Breast epithelium (tissue), 4 donors: ENCODE measurements at places on chromosomes 1 and 21.
A peak's percentile ranks its signal among the peaks of the same experiment; 100 is the strongest.

GRCh38 chr1:41856151-41856943 lies 62.4 kb downstream of the HIVEP3 start:
- H3K27ac ChIP-seq = peak overlapping the region; percentile 20
- H3K27me3 ChIP-seq = no peaks in the 10 kb centered on the region
- H3K4me3 ChIP-seq = no peak overlapping the region
- peaks cover 18% of the 10 kb centered on the region for H3K4me1 ChIP-seq
- no peaks in the 10 kb centered on the region for H3K36me3 ChIP-seq

GRCh38 chr1:205939690-205940330 lies 3.4 kb downstream of the SLC26A9 start:
- H3K27me3 ChIP-seq = no peaks in the 10 kb centered on the region
- H3K27ac ChIP-seq = no peak overlapping the region
- DNase-seq = no peak
- H3K4me1 ChIP-seq = no peaks in the 10 kb centered on the region
- H3K4me3 ChIP-seq = no peak overlapping the region
- no peaks in the 10 kb centered on the region for H3K36me3 ChIP-seq

DNA sequence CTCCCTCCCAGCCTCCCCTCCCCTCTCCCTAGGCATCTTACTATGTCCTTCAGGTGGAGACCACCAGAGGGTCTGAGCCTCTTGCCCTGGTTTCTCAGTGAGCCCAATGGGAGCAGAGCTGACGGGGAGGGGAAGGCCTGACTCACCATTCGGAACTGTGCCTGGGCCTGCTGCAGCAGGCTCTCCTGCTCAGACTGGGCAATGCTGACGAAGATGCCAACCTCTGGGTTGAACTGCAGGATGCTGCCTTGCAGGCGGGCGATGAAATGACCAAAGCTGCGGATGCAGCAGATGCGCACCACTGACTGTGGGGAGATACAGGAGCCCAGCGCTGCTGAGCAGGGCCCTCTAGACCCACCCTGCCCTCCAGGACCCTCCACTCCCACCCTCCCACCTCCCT lies 11.0 kb upstream of the PAQR6 start:
- no peak for DNase-seq
- no peak overlapping the region for H3K4me3 ChIP-seq
- H3K27ac ChIP-seq = no peak overlapping the region
- peaks cover 16% of the 10 kb centered on the region for H3K36me3 ChIP-seq

GRCh38 chr1:10553118-10553517 lies 78.4 kb downstream of the PEX14 start:
- no peaks in the 10 kb centered on the region for H3K4me1 ChIP-seq
- H3K36me3 ChIP-seq = no peaks in the 10 kb centered on the region
- no peak overlapping the region for H3K4me3 ChIP-seq

DNA sequence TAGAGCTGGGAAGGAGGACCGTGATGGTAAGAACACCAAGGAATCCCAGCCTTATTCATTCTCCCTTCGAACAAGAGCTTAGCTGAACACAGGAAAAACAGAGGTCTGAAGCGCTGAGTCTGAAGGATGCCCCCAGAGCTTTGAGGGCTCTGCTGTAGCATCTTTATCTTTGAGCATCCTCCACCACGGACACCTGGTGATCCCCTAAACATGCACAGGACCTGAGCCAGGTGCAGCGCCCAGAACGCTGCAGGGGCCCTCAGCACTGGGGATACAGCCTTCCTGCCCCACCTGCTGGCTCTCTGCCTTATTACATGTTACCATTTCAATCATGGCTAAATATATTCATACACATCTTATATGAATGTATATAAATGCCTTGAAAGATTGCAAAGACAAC lies 7.7 kb upstream of the GPATCH4 start:
- no peak overlapping the region for H3K4me3 ChIP-seq
- no peaks in the 10 kb centered on the region for H3K27me3 ChIP-seq
- no peak for DNase-seq
- no peaks in the 10 kb centered on the region for H3K4me1 ChIP-seq
- no peak overlapping the region for H3K27ac ChIP-seq
- no peaks in the 10 kb centered on the region for H3K36me3 ChIP-seq

- no peaks in the 10 kb centered on the region for H3K36me3 ChIP-seq
- no peaks in the 10 kb centered on the region for H3K27me3 ChIP-seq
- H3K27ac ChIP-seq = no peak overlapping the region
- H3K4me1 ChIP-seq = no peaks in the 10 kb centered on the region
- H3K4me3 ChIP-seq = no peak overlapping the region
- no peak for DNase-seq
These were observed 260.8 kb downstream of the GPATCH2 start for GRCh38 chr1:217369996-217370551.
